ENCODE measurements at places on chromosomes 7 and 10. TPM values are rescaled to one million over a fixed set of nuclear protein-coding genes. Genes with fewer than 3 reads are reported as not detected.
A peak's percentile ranks its signal among the peaks of the same experiment; 100 is the strongest.

The DOCK4 gene
- total RNA-seq: 9.6 TPM

The RAB19 gene
- 1.1 TPM for total RNA-seq

The CYP3A5 gene
- total RNA-seq: not detected

The SFMBT2 gene
- total RNA-seq: 2.6 TPM

The AKR1C4 gene
- total RNA-seq: not detected

The TBXAS1 gene
- total RNA-seq: not detected

The LRRC18 gene
- total RNA-seq: not detected

The IL15RA gene
- total RNA-seq: not detected

The PDE6C gene
- not detected for total RNA-seq

The SLC29A4 gene
- total RNA-seq: 7.3 TPM

The CALY gene
- total RNA-seq: 1.6 TPM

The CDK1 gene
- 421 TPM for total RNA-seq

- no peaks in the 10 kb centered on the region for H3K27me3 ChIP-seq
- H3K4me3 ChIP-seq: no peak overlapping the region
- H3K27ac ChIP-seq: no peak overlapping the region
- DNase-seq: no peak
- H3K36me3 ChIP-seq: no peaks in the 10 kb centered on the region
Observed at GRCh38 chr10:77770081-77770867, 132.7 kb upstream of the KCNMA1 start.

- peaks cover 19% of the 10 kb centered on the region for H3K4me1 ChIP-seq
- no peaks in the 10 kb centered on the region for H3K36me3 ChIP-seq
- no peak overlapping the region for H3K27ac ChIP-seq
- H3K4me3 ChIP-seq: no peak overlapping the region
Observed at GRCh38 chr10:100479037-100479436, 16.2 kb downstream of the WNT8B start.

GRCh38 chr7:17931069-17931468, 9.2 kb downstream of the SNX13 start:
- H3K27me3 ChIP-seq: no peaks in the 10 kb centered on the region
- no peak overlapping the region for H3K4me3 ChIP-seq
- DNase-seq: no peak
- no peaks in the 10 kb centered on the region for H3K4me1 ChIP-seq

GRCh38 chr10:35471435-35471834, 133.7 kb upstream of the GJD4 start:
- no peak overlapping the region for H3K4me3 ChIP-seq
- H3K27me3 ChIP-seq: no peaks in the 10 kb centered on the region
- no peaks in the 10 kb centered on the region for H3K36me3 ChIP-seq

DNA sequence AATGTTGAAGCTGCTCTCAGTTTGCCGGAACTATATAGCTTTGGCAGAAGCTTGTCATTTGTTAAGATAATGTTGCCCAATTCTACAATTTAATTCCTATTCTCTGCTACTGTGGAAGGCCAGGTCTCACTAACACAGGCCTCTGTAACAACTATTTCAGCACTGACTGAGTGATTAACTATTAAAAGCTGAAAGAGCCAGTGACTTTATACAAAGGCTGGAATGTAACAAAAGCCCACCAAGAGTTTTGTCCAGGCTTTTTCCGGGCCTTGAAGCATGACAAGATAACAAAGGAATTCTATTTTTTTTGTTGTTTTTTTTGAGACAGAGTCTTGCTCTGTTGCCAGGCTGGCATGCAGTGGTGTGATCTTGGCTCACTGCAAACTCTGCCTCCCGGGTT, 795.6 kb downstream of the PHTF2 start:
- H3K27ac ChIP-seq: no peak overlapping the region
- no peaks in the 10 kb centered on the region for H3K27me3 ChIP-seq
- H3K36me3 ChIP-seq: no peaks in the 10 kb centered on the region
- peaks cover 7% of the 10 kb centered on the region for H3K4me1 ChIP-seq

- H3K36me3 ChIP-seq: no peaks in the 10 kb centered on the region
- no peak overlapping the region for H3K4me3 ChIP-seq
- peak overlapping the region; percentile 93 for H3K27ac ChIP-seq
- peaks cover 57% of the 10 kb centered on the region for H3K4me1 ChIP-seq
- DNase-seq: peak; percentile 41
Observed at GRCh38 chr10:101903827-101904550, 60.4 kb upstream of the KCNIP2 start.

- no peak overlapping the region for H3K27ac ChIP-seq
- peaks cover 11% of the 10 kb centered on the region for H3K27me3 ChIP-seq
- no peak for DNase-seq
Observed at GRCh38 chr7:76206633-76207032, 4.9 kb downstream of the SRRM3 start.

DNA sequence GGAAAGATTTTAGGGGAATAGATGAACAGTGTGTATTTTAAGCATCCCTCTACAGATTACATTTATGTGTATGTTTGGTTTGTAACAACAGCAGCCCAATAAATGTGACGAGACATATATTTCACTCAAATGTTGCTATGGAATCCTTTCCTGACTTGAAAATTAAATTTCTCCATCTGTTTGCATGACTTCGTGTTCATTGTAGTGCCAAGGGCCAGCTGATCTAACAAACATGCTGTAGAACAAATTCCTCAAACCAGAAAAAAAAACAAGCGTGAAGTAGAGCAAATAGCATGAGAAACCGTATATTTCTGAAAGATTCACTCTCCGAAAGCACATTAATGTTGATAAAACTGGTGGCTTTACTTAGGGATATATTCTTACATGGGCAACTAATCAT, 87.8 kb downstream of the NRCAM start:
- no peaks in the 10 kb centered on the region for H3K36me3 ChIP-seq
- no peak for DNase-seq
- no peaks in the 10 kb centered on the region for H3K27me3 ChIP-seq
- H3K4me1 ChIP-seq: no peaks in the 10 kb centered on the region
- H3K4me3 ChIP-seq: no peak overlapping the region
- H3K27ac ChIP-seq: no peak overlapping the region

DNA sequence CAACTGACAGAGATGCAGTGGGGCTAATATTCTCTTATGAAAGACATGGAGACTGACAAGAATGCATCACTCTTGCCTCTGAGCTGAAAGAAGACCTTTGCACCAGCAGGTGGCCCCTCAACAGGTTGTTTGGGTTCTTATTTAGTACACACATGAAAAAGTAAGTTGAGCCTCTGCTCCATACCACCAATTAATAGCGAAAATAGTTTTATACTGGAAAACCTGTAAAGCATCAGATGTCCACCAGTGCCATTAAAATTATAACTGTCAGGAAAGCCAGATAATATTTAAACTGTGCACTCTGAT, 26.3 kb upstream of the FAM13C start:
- peaks cover 15% of the 10 kb centered on the region for H3K4me1 ChIP-seq
- no peak overlapping the region for H3K27ac ChIP-seq
- no peak overlapping the region for H3K4me3 ChIP-seq

- no peak for DNase-seq
- no peaks in the 10 kb centered on the region for H3K4me1 ChIP-seq
- no peaks in the 10 kb centered on the region for H3K27me3 ChIP-seq
- H3K4me3 ChIP-seq: no peak overlapping the region
- no peak overlapping the region for H3K27ac ChIP-seq
Observed at GRCh38 chr7:121730869-121731268, 142.1 kb upstream of the PTPRZ1 start.

- peaks cover 14% of the 10 kb centered on the region for H3K36me3 ChIP-seq
- H3K27ac ChIP-seq: peak overlapping the region; percentile 29
- no peak overlapping the region for H3K4me3 ChIP-seq
- DNase-seq: no peak
- no peaks in the 10 kb centered on the region for H3K4me1 ChIP-seq
Observed at GRCh38 chr7:70794962-70795361, 337.0 kb upstream of the GALNT17 start.

DNA sequence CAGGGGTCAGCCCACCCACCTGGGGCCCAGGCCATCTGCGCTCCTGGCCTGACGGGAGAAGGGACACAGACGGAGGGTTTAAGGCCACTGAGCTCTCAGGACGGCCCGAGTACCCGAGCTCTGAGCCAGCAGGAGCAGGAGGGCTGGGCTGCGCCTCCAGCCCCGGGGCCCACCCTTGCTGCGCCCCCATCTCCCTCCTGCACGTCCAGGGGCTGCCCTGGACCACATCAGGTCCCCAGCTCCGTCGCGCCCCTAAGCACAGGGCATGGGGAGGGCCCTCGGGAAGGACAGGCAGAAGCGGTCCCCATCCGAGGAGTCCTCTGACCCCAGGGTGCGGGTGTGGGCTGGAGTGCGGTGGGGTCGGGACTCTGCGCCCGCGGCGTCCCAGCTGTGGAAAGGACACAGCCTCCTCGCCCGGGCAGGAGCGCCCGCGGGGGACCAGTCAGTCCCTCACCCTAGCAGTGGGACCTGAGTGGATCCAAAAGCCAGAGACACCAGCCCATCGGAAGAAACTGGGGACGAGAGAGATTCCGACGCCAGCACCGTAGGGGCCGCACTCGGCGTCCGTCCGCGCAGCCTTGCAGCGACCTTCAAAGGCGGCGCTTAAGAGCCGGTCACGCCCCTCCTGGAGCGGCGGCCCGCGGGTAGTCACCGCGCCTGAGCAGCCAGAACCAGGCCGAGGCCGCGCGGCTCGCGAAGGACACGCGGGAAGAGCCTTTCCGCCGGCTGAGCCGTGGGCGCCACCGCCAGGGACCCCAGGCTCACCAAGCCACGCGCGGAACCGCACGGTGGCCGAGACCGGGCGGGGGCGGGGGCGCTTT, 15.9 kb downstream of the CAMK2B start:
- peak; percentile 88 for DNase-seq
- H3K27me3 ChIP-seq: peaks cover 60% of the 10 kb centered on the region
- H3K36me3 ChIP-seq: no peaks in the 10 kb centered on the region

DNA sequence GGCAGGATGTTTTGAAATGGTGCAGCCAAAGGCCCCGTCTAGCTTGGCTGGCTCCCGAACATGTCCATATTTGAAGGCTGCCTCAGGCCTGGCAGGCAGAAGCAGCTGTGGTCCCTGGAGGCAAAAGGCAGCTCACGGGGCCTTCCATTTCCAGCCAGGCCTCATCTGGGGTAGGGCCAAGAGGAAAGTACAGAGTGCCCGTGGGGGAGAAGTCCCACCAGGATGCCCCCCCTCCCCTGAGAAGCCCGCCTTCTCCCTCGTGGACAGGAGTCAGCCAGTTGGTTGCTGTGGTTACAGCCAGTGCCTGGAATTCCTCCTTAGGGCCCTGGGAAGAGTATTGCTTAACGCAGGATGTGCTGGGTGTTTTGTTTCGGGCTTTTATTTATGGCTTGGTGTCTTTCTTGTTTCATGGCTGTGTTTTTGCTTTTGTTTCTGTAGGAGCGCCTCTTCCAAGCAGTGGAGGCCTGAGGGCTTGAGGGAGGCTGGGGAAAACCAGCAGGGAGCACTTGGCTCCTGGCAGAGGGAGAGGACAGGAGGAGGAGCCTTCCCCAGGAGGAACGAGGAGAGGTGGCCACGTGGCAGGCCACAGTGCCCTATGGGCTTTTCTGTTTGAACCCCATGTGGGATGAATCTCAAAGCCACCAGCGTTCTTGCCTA, 45.4 kb downstream of the CHST3 start:
- peaks cover 17% of the 10 kb centered on the region for H3K4me1 ChIP-seq
- H3K4me3 ChIP-seq: no peak overlapping the region
- H3K36me3 ChIP-seq: no peaks in the 10 kb centered on the region
- no peaks in the 10 kb centered on the region for H3K27me3 ChIP-seq

DNA sequence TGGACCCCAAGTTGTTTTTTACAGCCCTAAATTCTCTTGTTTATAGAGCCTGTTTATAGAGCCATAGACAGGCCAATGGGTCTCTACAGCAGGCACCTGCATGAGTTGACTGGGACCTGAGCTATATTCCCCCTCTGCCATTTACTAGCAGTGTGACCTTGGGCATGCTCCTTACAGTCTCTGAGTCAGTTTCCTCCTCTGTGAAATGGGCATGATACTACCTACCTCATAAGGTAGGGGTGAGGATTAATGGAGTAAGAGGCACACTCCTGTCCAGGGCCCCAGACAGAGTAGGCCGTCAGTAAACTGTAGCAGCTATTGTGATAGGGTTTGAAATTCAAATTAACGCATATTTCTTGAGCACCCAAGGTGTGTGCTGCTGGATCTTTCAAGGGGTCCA, 138.1 kb downstream of the TCF7L2 start:
- no peaks in the 10 kb centered on the region for H3K36me3 ChIP-seq
- no peak overlapping the region for H3K4me3 ChIP-seq
- peaks cover 9% of the 10 kb centered on the region for H3K4me1 ChIP-seq
- no peaks in the 10 kb centered on the region for H3K27me3 ChIP-seq
- no peak overlapping the region for H3K27ac ChIP-seq

DNA sequence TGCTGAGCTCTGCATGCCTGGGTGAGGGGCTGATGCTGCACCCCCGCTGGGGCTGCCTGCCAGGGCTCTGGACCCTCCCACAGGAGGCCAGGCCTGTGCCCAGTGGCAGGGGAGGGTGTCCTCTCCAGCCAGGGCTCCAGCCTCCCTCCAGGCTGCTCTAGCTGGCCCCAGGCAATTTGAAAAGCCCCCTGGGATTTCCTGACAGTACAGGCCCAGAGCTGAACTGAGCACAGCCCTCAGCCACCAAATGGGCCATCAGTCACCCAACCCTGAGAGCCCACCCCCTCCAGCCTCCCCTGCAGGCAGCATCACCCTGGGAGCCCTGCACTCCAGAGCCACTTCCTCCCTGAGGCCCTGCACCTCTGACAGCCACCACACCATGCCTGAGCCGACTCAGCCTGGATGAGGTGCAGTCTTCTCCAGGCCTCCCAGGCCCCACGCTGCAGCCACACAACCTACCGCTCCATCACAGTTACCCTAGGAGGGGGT, 101.8 kb upstream of the RET start:
- no peak overlapping the region for H3K27ac ChIP-seq
- no peaks in the 10 kb centered on the region for H3K27me3 ChIP-seq
- H3K4me1 ChIP-seq: no peaks in the 10 kb centered on the region
- no peak for DNase-seq
- H3K36me3 ChIP-seq: no peaks in the 10 kb centered on the region
- no peak overlapping the region for H3K4me3 ChIP-seq

GRCh38 chr10:11191678-11192077, 174.0 kb downstream of the CELF2 start:
- H3K27ac ChIP-seq: no peak overlapping the region
- H3K4me1 ChIP-seq: peaks cover 29% of the 10 kb centered on the region
- DNase-seq: no peak
- no peaks in the 10 kb centered on the region for H3K27me3 ChIP-seq
- no peak overlapping the region for H3K4me3 ChIP-seq

DNA sequence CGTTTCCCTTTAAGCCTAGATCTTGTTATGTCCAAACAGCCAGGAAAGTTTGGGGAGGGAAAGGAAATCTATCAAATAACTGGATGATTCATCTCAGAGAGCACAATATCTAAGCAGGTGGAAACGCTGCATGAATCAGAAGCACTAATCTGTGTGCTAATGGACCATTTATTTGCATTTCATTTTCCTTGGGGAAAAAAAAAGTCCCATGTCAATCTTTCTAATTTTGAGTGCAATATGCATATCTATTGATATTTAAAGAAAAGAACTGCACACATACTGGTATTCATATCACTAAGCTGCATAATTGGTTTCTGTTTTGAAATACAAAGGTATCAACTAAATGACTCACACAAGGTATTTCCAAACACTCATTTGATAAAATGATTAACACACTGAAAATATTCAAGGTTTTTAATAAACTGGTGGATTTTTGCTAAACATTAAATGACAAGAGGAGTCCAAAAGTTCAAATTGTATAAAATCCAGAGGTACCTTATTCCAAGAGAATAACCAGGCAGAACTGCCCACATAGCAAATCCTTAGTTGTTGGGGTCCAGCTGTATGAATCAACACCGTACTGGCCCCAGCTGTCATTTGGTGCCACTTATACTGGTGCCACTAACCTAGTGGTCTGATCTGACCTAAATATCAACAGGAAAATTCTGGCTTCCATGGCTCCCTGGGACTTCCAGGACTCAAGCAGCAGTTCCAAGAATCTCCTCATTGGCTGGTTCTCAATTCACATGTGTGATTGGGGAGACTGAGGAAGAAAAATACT, 122.2 kb upstream of the SP4 start:
- no peak for DNase-seq
- no peak overlapping the region for H3K27ac ChIP-seq
- no peaks in the 10 kb centered on the region for H3K4me1 ChIP-seq
- no peak overlapping the region for H3K4me3 ChIP-seq
- H3K36me3 ChIP-seq: no peaks in the 10 kb centered on the region
